ENCODE measurements at places on chromosomes 1 and 21.

DNA sequence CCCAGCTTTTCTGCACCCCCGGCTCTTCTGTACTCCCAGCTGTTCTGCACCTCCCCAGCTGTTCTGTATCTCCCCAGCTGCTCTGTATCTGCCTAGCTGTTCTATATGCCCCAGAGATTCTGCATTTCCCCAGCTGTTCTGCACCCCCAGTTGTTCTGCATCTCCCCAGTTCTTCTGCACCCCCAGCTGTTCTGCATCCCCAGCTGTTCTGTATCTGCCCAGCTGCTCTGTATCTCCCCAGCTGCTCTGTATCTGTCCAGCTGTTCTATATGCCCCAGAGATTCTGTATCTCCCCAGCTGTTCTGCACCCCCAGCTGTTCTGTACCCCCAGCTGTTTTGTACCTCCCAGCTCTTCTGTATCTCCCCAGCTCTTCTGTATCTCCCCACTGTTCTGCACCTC is 41.1 kb downstream of the UMODL1 start:
- no peak for DNase-seq

- DNase-seq, result no peak
These were observed 194.1 kb upstream of the ADGRL2 start for GRCh38 chr1:81606656-81607055.

GRCh38 chr1:9889411-9889810 is 20.7 kb downstream of the CTNNBIP1 start:
- no peak for DNase-seq

- DNase-seq, result no peak
These were observed 51.5 kb upstream of the PTCH2 start for GRCh38 chr1:44894591-44894990.

GRCh38 chr1:165481820-165482532 is 37.0 kb upstream of the RXRG start:
- no peak for DNase-seq

DNA sequence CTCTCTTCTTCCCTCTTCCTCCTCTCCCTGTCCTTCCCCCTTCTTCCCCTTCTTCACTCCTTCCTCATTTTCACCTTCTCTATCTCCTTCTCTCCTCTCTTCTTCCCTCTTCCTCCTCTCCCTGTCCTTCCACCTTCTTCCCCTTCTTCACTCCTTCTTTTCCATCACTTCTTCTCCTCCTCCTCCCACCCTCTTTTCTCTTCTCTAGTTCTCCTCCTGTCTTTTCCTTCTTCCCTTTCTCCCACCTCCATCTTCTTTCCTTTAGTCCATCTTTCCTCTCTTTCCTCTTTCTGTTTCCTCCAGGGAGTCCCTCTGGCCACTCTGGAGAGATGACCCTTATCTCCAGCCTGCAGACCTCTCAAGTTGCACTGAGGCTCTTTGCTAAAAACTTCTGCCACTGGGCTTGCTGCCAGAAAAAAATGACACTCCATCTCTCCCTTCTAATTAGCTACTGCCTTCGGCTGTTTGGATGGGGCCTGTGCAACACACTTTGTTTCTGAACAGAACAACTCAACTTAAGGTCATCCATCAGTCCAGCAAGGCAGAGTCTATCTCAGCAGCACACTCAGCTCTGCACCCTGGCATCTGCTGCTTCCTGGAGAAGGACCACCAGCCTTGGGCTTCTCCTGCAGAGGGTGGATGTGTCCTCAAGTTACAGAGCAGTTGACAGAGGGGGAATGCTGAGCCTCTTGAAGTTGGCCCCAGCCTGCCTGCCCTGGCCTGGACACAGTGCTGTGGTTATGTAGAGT is 538.8 kb downstream of the MATN1 start:
- no peak for DNase-seq

DNA sequence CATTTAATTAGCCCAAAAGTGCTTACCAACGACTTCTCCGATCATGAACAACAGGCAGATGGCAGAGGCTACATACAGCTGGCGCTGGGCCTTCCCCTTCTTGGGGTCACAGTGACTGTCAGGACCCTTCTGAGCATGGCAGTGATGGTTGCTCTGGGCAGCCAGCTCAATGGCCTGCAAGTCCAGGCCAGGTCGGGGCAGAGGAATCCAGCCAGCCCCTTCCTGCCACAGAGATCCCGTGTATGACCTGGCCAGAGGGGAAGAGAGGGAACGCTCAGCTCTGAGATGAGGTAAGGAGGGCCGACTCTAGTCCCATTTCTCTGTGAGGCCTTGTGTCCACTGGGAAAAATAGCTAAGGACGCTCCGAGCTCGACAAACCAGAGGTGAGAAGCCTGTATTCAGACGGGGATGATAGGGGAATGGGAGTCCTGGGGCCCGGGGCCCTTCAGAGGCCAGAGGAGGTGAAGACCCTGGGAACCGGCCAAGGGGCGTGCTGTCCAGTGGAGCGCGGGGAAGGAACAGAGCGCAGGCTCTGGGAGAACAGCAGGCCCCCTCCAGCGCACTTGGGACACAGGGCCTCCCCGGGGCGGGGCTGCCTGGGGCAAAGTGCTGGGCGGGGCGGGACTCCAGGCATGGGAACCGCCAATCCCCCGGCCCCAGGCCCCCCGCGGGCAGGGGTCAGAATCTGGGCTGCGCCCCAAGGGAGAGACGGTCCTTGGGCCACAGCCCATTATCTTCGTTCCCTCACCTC is 772 bp downstream of the SLC30A2 start:
- no peak for DNase-seq

DNA sequence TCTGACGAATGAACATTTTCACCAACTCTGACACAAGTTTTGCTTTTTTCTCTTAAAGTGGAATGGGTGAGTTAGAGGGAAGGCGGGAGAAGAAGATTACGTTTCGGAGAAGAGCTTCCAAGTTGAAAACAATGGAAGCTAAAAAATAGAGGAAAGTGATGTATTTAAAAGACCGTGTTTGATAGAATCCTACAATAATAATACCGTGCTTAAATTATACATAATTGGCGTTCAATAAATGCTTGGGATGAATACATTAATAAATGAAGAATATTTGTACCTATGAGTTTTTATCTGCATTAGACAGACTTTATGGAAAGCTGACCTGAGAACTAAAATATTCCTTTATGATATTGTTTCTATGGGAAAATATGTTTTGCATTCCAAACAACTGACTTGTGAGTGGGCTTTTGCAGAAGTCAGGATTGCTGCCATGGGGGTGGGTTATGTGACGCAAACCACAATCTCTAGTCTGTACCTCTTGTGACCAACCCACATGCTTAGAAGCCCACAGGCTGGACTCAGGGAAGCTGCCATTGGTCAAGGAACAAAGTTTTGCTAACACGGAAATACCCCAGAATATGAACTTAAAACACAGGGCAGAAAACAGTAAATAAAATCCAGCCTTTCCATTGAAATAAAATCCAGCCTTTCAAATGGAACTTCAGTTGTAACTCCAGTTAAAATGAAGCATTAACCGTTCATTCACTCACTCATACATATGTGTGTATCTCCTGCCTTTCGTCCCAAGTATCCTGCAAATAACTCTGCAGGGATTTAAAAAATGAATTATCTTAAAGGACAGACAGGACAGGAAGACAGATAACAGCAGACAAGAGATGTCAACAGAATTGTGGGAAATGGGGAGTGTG is 21.3 kb upstream of the ATF3 start:
- no peak for DNase-seq

GRCh38 chr1:212628046-212628445 is 19.5 kb downstream of the ATF3 start:
- DNase-seq, result no peak

DNA sequence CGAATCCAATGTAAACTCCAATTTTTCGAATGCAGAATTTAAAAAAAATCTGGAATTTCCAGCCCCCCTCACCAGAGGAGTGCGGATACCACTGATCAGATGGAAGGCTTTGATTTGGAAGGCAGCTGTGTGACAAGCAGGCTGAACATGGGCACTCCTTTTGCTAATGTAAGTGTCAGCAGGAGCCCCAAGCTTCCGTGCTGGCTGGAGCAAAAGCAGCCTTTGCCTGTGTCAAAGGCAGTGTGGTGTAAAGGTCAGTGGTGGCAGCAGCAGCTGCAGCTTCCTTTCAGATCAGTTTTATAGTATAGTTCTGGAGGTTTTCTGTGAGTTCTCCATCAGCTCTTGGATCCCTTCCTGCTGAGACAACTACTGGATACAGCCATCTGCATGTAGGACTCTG is 259.9 kb downstream of the CTH start:
- no peak for DNase-seq

GRCh38 chr21:35924714-35925301 is 135.5 kb downstream of the SETD4 start:
- no peak for DNase-seq

GRCh38 chr1:163414778-163415177 is 93.0 kb downstream of the NUF2 start:
- DNase-seq, result no peak

DNA sequence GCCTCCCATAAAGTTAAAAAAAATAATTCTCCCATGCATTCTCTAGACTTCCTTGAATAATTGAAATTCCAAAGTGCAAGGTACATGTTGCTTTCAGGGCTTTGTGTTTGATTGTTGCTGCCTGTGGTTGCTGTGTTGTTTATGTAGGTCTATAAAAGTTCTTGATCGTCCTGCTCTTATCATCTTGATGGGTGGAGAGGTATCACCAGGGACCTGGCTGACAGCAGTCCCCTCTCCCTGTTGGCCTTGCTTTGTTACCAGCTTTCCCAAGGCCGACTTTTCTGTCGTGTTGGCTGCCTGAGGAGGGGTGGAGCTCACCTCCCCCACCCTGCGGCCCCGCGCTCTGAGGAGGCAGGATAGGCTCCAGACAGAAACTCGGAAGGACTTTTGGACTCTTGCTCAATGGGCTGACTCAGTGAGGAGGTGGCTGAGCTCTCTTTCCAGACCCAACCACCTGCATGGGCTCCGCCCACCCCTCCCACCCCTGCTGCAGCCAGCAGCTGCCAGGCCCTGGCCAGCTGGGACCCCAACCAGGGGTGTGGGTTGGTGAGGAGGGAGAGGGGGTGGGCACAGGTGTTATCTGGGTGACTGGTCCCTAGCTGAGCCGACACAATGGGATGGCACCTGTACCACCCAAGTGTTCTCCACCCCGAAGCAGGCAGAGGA is 2.0 kb downstream of the INAVA start:
- peak; percentile 87 for DNase-seq

DNA sequence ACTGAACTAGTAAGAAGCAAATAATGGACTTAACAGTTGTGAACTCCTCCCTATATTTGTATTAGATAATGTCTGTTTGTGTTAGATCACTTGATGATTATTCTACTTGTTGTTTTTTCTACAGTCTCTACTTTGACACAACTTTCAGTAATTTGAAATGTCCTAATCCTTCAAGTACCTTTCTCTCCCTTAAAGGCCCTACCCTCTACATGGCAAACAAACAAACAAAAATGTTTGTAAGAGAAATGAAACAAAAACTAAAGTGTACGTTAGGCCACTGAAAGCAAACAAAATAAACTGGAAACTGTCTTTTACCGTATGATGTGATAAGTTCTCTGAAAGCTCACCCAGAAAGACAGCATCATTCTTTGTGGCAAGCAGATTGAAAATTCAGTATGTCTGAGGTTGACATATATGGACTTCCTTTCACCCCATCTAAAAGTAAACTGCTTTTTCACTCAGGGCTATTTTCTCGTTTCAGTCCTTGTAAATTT is 255.9 kb upstream of the SNX7 start:
- no peak for DNase-seq

DNA sequence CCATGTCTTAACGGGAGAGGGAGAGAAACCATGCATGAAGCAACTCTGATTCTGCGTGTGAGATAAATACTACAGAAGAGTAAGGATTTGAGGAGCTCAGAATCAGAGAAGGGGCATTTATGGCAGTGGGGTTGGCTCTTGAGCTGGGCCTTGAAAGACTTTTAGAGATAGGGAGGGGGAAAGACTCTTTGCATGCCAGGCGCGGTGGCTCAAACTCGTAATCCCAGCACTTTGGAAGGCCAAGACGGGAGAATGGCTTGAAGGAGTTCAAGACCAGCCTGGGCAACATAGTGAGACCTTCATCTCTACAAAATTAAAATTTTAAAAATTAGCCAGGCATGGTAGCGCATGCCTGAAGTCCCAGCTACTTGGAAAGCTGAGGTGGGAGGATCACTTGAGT is 672 bp downstream of the ARMH1 start:
- no peak for DNase-seq

DNA sequence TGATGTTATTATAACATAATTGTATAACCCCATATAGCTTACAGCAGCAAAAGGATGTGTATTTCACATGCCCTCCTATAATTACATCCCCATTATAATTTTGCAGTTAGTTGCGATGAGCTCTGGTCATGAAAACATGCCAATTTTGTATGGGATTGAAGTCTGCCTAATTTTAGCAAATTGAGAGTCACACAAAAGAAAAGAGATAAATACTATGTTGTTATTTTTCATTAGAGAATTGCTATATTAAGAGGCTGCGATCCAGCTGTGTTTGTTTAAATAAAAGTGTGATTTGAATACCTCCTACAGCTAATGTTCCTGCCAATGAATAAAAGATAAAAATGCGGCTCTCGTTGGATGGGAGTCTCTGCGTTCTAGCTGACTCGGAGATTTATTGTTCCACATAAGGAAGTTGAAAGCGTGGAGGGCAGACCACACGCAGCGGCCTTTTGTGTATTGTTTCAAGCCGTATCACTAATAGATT is 461.0 kb upstream of the NFIA start:
- no peak for DNase-seq

GRCh38 chr1:184664042-184664660 is 90.5 kb downstream of the EDEM3 start:
- peak; percentile 65 for DNase-seq

DNA sequence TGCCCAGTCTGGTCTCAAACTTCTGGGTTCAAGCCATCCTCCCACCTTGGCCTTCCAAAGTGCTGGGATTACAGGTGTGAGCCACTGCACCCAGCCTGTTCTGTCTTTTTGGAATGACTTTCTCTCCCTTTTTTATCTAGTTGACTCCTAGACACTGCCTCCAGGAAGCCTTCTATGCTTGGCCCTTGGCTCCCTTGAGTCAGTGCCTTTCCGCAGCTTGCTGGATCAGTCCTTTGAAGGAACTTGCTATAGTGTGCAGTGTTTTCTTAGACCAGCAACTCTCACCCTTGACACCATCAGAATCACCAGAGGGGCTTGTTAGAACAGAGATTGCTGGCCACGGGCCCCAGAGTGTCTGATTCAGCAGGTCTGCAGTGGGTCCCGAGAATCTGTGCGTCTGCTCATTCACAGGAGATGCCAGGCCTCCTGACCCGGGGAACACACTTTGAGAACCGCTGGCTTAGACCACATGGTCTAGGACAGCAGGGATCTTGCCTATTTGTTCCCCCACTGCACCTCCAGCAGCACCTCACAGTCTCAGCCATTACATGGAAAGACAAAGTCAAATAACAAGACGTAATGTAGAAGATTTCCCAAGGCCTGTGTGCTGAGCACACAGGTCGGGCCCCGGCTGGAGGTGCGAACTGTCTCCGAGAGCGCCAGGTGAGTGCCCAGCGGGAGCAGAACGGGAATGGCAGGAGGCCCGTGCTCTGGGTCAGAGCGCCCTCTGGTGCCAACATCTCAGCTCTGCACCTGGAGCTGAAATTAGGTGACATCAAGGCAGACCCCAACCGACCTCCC is 27.4 kb upstream of the CTPS1 start:
- DNase-seq, result peak; percentile 82

GRCh38 chr1:231701306-231701705 is 74.7 kb downstream of the DISC1 start:
- no peak for DNase-seq
